AG08395 (cell line): ENCODE measurements at places on chromosomes 5 and 9.

DNA sequence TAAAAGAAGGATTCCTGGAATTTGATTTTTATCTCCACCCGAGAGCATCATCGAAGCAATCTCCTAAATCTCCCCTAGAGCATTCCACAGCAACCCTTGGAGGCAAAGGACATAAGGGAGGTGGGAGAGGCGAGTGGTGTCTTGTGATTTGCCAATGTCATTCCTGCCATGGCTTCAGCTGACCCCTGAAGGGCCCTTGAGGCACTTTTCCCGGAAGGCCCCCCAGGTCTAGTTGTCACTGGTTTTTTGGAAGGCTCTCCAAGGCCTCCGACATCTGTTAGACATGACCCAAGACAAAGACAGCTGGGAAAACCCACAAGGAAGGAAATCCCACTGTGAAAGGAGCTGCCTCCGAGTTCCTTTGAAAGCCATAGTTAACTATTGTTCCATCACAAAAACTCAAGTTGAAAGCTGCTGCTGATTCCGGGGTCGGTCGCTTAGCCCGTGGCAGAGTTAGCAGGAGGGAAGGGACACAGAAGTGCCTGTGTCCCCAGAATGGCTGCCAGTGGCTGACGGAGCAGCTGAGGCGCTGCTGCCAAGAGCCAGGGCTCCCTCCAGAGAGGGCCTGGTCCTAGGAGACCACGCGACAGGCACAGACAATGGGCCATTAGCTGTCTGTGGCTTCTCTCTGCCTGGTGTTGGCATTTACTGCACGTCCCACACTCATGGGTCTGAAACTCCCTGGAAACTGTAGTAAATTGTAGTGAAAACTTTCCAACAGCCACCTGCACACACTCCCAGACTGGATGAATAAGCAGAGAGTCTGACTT is 24.4 kb upstream of the TRIO start:
- DNase-seq = no peak

DNA sequence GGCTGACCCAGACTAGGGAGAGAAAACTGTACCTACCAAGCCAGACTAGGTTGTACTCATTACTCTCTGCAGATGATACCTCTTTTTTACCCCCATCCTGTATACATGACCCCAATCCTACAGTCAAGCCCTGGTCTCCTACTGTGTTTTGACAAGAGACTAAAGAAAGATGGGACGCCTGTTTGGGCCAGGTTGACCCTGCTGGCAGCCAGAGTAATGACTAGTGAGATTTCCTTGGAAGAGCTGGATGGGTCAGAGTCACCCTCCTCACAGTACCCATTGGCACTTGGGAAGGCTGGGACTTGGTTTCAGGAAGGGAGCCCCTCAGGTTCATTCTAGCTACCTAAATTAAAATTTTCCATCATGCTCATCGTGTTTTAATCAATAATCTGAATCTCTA is 89.7 kb upstream of the NR4A3 start:
- DNase-seq = no peak

GRCh38 chr5:98638701-98639100 is 134.8 kb upstream of the RGMB start:
- peak; percentile 60 for DNase-seq

DNA sequence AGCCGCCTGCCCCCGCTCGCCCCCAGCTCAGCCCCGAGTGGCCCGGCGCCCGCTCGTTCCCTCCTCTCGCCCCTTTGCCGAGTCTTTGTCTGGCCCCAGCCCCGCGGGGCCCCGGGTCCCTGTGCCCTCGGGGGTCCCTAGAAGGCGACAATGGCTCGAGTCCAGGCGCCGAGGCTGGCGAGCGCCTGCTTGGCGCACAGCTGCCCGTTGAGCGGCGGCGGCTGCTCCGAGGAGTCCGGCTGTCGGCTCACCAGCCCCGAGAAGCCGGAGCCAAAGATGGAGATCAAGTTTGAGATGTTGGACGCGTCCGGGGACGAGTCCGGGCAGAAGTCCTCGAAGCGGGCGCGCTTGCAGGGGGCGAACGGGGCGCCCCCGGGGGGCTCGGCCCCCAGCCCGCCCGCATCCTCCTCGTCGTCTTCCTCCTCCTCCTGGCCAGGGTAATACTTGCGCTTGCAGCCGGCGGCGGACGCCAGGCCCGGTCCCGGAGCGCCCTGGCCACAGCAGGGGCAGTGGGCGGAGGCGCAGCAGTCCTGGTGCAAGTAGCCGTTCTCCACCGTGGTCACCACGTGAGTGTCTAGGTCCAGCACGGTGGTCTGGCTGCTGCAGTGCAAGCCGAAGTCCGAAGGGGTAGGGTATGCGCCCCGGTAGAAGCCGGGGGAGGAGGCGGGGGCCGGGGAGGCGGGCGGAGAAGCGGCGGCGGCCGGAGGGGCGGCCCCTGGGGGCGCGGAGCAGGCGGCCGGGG is 1.2 kb downstream of the IER5L start:
- no peak for DNase-seq

- no peak for DNase-seq
Measured at GRCh38 chr5:142210864-142211412, 102.4 kb downstream of the NDFIP1 start.

DNA sequence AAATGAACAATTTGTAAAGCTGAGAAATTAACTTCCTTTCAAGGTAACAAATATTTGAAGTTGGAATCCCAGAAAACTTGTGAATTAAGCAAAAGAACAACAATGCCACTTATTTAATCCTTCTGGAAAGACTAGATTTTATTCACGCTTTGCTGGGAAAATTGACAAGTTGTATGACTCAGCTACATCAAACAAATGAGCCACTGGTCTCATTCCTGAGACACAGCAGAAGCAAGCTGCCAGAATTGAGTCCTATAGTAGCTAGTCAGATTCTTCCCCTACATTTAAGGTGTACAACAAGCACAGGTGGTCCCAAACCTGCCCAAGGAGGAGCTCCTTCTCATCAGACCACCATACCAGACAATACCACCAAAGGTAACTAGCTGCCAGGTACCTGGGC is 280.7 kb downstream of the SPOCK1 start:
- peak; percentile 59 for DNase-seq

DNA sequence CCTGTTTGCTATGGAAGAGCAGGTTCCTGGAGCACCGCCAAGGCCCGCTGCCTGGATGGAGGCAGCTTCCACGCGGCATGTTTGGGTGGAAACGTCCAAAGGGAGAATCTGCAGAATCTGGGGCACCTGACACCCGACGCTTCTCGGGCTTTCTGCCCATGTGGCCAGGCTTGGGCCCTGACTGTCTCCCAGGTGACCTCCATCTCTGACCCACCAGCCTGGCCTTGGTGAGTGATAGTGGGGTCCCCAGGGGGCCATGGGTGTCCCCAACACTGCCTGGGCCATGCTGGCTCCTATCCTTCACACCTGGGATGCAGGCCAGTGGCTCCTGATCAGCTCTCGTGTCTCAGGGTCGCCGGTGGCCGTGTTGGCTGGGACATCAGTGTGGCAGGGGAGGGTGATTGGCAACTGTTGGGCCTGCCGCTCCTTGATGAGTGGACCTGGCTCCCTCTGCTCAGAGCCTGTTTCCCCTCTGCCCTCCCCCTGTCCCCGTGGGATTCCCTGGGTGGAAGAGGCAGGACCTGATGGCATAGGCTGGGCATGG is 34.0 kb downstream of the GLT6D1 start:
- no peak for DNase-seq

- no peak for DNase-seq
Measured at GRCh38 chr5:75235711-75236110, 967 bp downstream of the ANKRD31 start.

DNA sequence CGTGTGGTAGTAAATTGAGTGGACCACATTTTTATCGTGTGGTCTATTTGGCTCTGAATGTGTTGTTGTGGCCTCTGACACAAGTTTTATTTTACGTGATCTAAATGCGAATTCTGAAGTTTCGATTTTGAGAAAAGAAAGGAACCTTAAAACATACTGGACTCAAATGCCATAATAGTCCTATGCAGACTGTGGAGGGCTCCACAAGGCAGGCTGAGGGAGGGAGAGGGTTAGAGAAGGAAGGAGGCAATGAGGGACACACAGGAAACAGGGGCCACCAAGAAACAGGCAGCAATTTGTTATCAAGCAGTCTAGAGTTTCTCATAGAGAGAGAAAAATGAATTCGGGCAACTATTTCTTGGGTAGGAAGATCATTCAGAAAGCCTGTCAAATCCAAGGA is 110.4 kb upstream of the SEMA6A start:
- DNase-seq = no peak

- no peak for DNase-seq
Measured at GRCh38 chr9:18855656-18856055, 177.4 kb downstream of the SAXO1 start.

DNA sequence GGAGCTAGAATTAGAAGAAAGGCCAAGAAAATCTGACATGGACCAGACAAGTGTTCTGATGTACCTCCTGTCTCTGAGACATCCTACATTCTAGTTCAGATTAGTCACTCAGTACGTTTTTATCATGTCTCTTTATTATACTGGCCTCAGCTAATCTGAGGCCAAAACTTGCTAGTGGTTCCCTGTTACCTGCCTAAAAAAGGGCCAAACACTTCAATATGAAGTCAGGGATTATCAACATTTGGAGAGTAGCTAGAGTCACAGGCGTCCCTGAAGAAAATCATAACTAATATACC is 587.4 kb downstream of the PRELID2 start:
- DNase-seq = no peak

DNA sequence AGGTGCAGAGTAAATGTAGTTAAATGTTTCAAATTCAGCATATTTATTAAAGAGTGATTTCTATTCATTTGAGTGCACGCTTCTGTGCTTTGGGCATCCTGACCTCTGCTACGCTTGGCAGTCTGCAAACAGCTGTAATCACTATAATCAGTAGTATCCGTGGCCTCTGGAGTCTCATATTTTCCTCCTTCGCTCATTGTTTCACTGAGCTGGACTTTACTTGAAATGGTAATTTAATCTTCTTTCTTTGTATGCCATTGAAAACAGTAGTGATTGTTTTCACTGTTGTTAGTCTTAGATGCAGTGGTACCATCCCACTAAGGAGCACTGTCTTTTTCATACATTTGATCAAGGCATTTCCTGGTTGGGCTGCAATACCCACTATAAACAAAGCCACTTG is 43.5 kb upstream of the CAVIN4 start:
- DNase-seq = no peak

DNA sequence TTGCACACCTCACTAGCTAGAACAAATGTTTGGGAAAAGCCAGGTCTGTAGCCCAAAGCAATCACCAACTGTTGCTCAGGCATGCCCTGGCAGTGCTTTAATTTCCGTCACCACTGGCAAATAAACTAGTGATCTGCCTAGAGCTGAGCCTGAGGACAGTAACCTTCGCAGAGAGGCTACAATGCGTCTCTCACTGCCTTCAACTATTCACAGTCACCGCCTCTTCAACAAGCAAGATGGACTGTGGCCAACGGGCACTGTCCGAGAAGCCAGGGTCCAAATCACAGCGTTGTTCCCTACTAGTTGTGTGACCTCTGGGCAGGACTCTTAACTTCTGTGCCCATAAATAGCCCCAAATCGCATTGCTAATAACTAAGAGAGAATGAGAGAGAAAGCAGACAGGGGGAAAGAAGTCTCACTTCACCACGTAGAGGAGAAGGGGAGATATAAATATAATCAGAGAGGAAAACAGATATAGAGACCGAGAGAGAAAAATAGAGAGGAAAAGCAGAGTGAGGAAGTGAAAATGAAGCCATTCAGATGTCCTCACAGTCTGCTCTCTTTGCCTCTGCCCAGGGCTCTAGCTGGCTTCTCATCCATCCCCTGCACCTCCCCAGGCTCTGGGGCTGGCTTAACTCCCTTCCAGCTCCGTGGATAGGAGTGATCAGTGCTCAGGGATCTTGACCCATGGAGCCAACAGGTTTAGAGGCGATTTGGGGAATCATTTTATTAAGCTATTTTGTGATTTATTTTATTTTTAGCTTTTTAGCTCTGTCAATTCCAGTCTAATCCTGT is 157.9 kb downstream of the ZDHHC21 start:
- no peak for DNase-seq

DNA sequence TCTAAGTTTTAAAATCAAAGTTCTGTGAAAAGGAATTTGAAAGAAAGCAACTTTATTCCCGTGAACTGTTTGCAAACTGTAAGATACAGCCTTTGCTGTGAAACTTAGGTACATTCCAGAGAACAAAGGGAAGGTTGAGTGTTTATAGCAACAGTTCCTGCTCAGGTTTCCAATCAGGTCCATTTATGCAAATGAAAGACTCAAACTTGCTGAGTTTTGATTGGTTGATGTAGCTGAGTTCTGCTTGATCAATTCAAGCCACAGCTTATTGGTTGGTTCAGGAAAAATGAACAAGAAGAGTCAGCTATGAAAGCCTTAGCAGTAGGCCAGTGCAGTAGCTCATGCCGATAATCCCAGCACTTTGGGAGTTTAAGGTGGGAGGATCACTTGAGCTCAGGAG is 37.9 kb downstream of the SLC27A6 start:
- DNase-seq = no peak

GRCh38 chr9:114516913-114517312 is 11.6 kb upstream of the WHRN start:
- DNase-seq = peak; percentile 77

- no peak for DNase-seq
Measured at GRCh38 chr5:43286623-43287022, 26.6 kb downstream of the HMGCS1 start.

- no peak for DNase-seq
Measured at GRCh38 chr5:6496207-6496584, 47.5 kb downstream of the UBE2QL1 start.

- no peak for DNase-seq
Measured at GRCh38 chr5:11602298-11602697, 301.9 kb downstream of the CTNND2 start.

GRCh38 chr9:87573841-87574342 is 76.2 kb downstream of the DAPK1 start:
- DNase-seq = peak; percentile 41

DNA sequence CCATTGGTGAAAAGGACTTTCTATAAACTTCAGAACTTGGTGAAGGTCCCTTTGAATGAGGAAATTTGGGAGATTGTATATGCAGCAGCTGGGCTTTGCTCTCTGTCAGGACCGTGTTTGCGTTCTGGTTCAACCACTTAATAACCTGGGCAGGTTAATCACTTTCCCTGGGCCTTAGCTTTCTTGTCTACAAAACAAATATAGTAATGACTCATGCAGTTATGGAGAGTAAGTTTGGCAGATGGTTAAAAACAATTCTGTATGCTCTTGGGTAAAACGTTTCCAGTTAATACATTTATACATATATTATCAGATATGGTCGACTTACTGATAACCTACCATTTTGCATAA is 197.0 kb downstream of the ARHGEF28 start:
- DNase-seq = no peak

GRCh38 chr9:81375187-81376100 is 313.9 kb downstream of the TLE1 start:
- no peak for DNase-seq

- no peak for DNase-seq
Measured at GRCh38 chr9:95082401-95083084, 235.0 kb downstream of the FANCC start.

- DNase-seq = peak; percentile 66
Measured at GRCh38 chr9:110069326-110070248, 138.4 kb downstream of the C9orf152 start.
